ENCODE measurements at places on chromosomes 1 and 21.

DNA sequence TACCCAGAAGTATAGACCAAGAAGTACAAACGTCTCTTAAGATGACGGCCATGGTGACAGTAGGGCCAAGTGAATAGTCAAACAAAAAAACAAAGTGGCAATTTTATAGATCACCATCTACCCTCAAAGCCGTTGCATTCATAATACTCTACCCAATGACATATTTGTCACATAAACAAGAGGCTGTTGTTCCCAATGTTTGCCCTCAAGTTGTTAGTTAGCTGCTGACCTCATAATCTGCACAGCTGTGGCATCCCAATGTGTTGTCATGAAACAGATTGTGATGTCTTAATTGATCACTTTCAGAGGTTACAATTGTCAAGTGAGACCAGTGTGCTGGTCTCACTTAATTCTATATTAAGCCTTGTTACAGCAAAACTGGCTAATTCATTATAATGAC, 333.8 kb downstream of the ST6GALNAC3 start:
- DNase-seq: no peak

DNA sequence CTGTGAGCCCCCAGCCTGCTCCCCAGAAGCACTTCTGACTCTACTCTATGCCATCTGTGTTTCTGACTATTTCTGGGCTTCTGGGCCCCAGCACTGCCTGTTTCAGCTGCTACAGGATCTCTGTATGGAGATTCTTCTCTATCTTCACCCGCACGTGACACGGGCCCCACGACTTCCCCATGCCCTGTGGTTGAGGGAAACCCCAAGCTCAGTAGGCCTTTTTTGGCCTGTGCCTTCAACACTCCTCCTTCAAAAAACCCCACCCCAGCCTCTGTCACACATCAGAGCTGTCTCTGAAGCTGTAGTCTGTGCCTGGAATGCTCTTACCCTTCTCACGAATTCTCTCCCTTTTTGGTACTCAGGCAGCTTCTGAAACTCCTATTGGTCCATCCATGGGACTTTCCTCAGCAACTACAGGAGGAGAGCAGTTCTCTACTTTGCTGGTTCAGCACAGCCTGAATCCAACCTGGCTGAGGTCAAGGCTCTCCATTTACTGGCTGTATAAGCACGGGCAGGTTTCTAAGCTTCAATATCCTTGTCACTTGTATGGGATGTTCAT, 2.0 kb upstream of the NID1 start:
- DNase-seq: no peak

GRCh38 chr1:219417610-219418009, 195.3 kb downstream of the ZC3H11B start:
- DNase-seq: no peak

DNA sequence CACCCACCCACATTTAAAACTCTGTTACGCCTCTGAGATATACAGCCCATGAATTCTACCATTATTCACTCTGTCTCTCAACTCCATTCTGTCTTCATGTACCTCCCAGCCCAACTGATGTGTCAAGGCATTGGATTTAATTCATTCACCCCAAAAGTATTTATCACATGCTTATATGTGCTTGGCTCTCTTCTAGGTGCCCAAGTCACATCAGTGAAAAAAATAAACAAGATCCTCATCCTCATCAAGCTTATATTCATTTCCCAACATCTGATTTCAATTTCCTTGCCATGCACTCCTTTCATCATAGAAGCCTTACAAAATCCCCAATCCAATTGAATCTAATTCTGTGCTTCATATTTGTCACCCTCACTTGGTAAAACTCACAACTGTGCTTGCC, 967.6 kb downstream of the LTN1 start:
- DNase-seq: no peak

DNA sequence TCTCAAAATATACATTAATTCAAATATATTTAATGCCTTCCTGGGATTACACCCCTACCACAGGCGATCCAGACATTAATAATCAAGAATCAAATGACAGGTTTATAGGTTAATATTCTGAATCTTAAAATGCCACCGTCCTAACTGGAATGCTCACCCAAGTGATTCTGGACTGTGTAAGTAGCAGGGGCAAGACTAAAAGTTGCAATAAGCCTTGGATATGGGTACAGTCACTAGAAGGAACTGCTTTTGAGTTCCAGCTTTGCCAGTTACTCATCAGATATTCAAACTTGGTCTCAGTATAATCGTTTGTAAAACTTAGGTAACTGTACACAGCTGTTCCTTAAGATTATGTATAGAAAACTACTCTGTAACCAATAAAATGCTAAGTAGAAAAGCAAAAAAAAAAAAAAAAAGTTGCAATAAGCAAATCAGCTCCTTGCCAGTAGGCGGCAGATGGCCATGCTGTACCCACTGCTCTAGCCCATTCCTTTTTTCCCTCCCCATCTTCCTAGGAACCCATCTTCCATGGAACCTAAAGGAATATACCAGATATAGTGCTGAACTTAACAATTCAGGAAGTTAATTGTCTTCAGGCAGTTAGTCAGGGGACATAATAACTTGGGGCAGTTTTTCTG, 10.5 kb downstream of the RO60 start:
- DNase-seq: no peak

All from NCI-H187 treated with DMSO at 0.1 percent for 48 hours (cell line).